ENCODE measurements at places on chromosomes 4 and X.
A peak's percentile ranks its signal among the peaks of the same experiment; 100 is the strongest.

GRCh38 chr4:140080883-140081282 lies 73.1 kb downstream of the MAML3 start:
- no peak for DNase-seq

GRCh38 chrX:105006103-105006502 lies 214.4 kb downstream of the TEX13A start:
- DNase-seq = no peak

- peak; percentile 42 for DNase-seq
These were observed 63.5 kb upstream of the TENM3 start for GRCh38 chr4:182179751-182180150.

DNA sequence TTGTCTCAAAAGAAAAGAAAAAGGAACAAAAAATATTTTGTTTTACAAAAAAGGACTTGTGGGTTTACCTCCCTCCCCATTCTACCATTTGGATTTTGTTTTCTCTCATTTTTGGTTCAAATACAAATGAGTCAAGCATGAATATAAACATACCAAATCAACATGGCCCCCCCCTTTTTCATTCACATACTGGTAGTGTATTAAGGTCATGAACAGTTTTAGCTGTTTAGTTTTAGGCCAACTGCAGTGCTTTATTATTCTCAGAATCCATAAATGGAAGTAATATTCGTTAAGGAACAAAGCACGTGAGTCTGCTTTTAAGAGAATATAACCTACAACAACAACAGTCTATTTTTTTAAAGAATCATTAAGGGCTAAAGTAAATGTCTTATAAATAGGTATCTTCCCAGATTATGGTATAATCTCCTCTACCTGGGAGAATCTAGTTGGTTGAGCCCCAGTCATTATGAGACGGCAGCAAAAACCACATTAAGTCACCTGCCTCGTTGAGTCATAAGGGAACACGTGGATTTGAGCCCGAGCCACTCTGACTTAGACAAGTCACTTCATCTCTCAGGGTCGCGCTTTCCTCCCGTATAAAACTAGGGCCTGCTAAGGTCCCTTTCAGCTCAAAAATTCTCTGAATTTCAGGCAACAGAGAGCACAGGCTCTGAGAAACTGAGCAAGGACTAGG lies 26.7 kb downstream of the BCLAF3 start:
- DNase-seq = no peak

DNA sequence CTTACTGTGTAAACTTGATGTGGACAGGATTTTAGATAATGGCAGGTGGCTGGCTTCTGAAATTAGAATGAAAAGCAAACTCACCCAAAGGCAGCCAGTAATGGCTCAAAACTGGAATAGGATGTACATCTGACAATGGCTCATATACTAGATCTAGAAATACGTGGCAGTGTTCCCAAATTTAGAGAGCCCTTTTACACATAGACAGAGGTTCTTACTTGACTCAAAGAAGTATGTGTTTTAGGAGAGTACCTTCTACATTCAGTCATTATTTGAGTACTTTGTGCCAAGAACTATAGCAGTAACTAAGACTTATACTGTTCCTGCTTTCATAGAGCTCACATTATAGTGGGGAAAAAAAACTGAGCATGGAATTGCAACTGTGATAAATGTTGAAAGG lies 48.0 kb downstream of the UBE2K start:
- no peak for DNase-seq

GRCh38 chr4:107366016-107366735 lies 330.1 kb upstream of the DKK2 start:
- DNase-seq = no peak

- DNase-seq = peak; percentile 31
These were observed 70.0 kb downstream of the MGST2 start for GRCh38 chr4:139735381-139736273.

GRCh38 chrX:43940816-43941474 lies 32.2 kb downstream of the NDP start:
- peak; percentile 42 for DNase-seq

DNA sequence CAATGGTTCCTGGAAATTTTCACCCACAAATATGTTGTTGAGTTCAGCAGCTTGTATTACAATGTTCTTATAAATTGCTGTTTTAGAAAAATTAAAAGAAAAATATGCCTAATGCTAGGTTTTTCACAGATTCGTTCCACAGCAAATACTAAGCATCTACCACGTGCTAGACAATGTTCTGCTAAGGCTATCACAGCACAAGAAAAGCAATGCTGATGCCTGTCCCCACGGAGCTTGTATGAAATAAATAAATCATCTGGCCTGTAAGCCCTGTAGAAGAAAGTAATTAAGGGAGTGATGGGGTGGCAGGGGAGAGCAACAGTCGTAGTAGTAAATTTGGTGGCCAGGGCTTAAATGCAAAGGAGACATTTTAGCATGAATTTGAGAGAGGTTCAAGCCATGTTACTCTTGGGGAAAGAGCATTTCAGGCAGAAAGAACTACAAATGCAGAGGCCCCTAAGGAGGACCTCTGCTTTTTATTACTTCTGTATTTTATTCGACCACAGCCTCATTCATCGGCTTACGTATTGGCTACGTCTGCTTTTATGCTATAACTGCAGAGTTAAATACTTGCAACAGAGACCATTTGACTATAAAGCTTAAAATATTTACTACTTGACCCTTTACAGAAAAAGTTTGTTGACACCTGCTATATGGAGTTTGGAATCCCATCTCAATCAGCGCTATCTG lies 36.3 kb downstream of the ARAP2 start:
- DNase-seq = no peak

GRCh38 chr4:77586951-77587383 lies 18.7 kb upstream of the CXCL13 start:
- peak; percentile 24 for DNase-seq

DNA sequence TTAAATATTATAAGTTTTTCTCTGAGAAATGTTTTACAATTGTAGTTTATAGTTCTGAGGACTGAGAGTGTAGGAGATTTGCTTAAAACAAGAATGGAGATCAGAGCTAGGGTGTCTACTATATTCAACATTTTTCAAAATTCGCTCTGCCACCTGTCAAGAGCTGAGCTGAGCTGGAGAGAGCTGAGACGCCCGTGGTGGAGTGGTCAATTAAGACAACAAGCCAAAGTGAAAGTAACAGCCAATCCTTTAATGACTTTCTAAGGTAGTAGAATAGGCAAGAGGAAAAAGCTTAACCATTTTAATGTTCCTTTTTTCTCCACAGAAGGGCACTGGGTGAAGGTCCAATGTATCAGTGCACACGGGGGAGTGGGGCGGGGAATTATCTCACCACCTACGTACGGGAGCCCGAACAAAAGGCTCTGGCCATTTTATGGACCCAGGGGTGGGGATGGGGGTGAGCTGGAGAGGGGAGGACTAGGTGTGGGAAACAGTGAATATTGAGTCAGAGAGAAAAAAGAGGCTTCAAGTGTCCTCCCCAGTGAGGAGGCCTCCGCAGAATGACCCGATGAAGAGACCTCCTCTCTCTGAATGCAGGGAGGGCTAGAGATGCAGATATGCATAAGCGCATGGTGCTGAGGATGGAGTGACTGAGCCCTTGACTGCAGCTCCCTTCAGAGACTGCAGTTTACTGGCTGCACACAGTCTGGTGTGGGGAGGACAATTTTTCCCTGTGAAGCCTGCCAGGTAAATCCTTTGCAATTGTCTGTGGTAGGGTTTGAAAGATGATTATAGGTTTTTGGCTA lies 60.8 kb downstream of the SPCS3 start:
- DNase-seq = no peak

- no peak for DNase-seq
These were observed 22.6 kb downstream of the RELL1 start for GRCh38 chr4:37663552-37663951.

DNA sequence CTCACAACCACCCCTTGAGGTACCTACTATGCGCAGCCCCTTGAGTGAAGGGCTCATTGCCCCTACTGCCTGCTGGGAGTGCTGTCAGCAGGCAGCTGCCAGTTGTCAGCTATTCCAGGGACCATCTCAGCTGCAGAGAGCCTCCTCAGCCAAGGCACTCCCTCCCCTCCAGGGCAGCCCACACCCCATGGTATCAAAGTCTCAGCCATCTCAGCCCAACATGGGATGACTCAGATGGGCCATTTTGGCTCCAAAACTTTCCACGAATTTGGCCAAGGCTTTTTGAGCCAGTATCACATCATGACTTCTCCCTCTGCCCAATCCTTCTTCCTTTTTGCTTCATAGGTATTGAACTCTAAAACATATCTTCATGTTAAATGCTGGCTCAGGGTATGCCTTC lies 61.4 kb upstream of the MAP3K15 start:
- no peak for DNase-seq

- DNase-seq = peak; percentile 60
These were observed 31.8 kb upstream of the IQSEC2 start for GRCh38 chrX:53312946-53313727.

DNA sequence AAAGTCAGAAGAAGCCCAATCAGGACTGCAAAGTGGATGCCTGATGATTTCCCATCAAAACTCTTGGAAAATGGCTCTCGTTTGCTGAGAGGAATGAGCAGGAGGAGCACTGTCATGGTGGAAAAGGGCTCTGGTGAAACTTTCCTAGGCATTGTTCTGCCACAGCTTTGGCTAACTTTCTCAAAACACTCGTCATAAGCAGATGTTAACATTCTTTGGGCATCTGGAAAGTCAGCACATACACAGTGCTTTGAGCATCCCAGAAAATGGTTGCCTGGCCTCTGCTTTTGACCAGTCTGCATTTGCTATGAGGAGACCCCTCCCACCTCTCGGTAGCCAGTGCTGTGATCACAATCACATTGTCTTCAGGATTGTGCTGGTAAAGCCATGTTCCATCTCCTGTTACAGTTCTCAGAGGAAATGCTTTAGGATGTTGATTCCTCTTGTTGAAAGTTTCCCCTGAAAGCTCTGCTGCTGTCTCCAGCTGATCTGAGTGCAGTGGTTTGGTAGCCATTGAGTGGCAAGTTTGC lies 25.2 kb upstream of the TBC1D14 start:
- no peak for DNase-seq

DNA sequence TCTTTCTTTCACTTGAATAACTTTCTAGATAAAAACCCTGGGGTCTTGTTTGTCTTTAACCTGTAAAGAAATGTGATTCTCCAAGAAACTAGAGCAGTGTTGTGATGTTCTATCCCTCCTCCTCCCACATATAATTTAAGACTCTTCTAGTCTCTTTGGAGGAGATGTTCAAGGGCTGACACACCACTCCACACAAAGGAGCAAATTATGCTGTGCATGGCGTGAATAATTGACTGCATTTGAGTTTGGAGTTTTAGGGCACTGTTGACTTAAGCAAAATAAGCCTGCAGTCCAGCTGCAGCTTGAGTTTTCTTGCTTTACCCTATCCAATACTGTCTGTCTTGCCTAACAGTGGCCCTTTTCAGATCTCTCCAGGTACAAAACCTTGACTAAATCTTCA lies 119.7 kb downstream of the CHRDL1 start:
- no peak for DNase-seq

- DNase-seq = no peak
These were observed 236.0 kb downstream of the GPC3 start for GRCh38 chrX:133749370-133749769.

DNA sequence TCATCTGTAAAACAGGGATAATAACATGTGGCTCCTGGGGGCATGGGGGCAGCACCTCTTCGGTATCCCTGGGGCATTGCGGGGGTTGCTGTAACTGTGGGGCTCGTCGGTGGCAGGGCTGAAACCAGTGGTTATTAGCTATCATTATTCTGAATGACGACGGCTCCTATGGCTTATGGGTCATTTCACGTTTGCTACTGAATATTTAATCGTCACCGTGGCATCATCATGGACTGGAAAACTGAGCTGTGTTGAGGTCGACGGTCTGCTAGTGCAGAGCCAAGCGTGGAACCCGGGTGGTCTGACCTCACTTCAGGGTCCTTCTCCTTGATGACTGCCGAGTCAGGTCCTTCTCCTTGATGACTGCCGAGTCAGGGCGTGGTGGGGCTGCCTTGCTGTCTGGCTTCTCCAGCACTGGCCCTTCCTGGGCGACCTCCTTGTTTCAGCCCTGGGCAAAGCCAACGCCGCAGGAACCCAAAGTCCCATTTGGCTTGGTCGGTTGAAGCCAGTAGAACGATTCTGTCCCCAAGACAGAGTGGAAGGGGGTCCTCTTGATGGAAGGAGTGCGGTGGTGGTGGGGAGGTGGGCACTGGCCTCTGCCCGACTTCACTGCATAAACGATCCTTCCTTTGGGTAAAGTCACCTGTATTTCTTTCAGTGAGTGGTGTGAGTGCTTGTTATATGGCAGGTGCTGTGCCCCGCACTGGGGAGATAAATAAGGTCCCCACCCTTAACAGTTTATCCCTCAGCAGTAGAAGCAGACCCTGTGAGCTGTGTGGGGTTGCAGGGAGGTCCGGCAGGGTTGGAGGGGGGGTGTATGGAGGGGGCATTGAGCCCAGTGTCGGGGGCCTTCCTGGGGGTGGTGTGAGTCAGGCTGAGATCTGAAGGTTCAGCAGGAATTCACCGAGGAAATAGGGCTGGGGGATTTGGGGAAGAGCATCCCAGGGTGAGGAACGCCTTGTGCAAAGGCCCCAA lies 40.8 kb downstream of the PSAPL1 start:
- no peak for DNase-seq

GRCh38 chr4:77202491-77202890 lies 45.5 kb downstream of the CCNG2 start:
- DNase-seq = no peak

GRCh38 chr4:182451441-182451840 lies 208.2 kb downstream of the TENM3 start:
- no peak for DNase-seq

DNA sequence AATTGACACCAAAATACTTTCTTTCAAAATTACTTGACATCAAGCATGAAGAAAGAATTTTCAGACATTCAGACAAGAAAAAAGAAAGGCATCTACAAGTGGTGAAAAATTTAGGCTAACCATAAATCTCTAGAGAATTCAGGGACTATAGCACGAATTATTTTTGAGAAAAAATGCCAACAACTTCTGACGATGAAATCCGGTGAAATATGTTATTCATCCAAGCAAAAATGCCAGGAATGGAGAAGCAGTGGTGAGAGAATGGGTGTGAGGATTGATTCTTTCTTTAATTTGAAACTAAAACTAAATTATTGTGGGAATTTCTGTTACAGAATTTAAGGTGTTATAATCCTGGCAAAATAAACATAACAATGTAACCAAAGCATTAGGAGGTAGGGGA lies 69.4 kb upstream of the SORBS2 start:
- DNase-seq = peak; percentile 73

GRCh38 chrX:120309873-120310705 lies 1.2 kb downstream of the TMEM255A start:
- DNase-seq = peak; percentile 40

DNA sequence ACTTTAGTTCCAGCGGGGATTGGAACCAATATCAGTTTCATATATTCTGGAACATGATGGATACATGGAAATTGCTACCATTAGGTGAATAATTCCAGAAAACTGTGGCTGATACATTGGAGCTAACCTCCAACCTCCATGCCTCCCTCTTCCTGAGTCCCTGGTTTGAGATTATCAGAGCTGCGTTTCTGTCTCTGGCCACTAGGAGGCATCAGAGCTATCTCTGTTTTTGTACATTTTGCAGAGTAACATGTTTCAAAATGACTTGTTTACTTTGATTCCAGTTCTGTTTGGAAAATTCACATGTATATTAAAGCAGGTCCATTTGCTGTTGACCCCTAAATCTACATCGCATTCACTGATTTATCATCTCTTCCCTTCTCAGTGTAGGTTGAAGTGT lies 2.4 kb upstream of the RAB40AL start:
- DNase-seq = peak; percentile 40

GRCh38 chr4:140149846-140150635 lies 3.9 kb downstream of the MAML3 start:
- DNase-seq = peak; percentile 53

GRCh38 chr4:134201216-134202161 lies at the start of gene PABPC4L:
Gene PABPC4L, minus strand, starts transcription at chr4:134201789. Its CDS starts 770 bp downstream, at chr4:134201019.
- DNase-seq = peak; percentile 83

- DNase-seq = peak; percentile 1
These were observed 220.7 kb upstream of the CNKSR2 start for GRCh38 chrX:21153503-21153902.

Data from choroid plexus epithelial cell (primary cell).